Effector memory CD4-positive, alpha-beta T cell (primary cell): ENCODE measurements at places on chromosomes 3 and 15.

DNA sequence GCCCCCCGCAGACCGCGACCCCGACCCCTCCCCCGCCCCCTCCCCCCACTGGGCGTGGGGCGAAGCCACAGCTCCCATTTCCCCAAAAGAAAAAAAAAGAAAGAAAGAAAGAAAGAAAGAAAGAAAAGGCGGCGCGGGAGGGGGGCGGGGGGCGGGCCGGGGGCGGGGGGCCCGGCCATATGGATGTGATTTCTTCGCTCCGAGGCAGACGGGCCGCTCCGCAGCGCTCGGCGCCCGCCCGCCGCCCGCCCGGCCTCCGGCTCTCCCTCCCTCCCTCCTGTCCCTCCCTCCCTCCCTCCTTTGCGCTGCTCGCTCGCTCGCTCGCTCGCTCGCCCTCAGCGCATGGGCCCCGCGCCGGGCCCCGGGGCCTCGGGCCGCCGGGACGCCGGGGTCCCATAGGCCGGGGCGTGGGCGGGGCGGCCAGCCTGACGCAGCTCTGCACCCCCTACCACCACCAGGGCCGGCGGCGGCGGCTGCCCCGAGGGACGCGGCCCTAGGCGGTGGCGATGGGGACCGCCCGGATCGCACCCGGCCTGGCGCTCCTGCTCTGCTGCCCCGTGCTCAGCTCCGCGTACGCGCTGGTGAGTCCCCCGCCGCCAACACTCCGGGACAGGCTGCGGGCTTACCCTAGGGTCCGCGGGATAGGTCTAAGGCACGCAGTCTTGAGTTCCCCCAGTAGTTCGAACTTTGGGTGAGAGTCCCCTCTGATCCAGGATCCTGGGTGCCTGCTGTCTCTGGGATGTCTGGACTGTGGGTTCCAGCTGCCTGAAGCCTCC lies 5.7 kb downstream of the PTH1R start:
- peak overlapping the region; percentile 58 for H3K4me3 ChIP-seq
- H3K36me3 ChIP-seq = no peaks in the 10 kb centered on the region
- H3K27me3 ChIP-seq = peaks cover 34% of the 10 kb centered on the region
- no peak overlapping the region for H3K27ac ChIP-seq
- peaks cover 12% of the 10 kb centered on the region for H3K4me1 ChIP-seq

- peaks cover 6% of the 10 kb centered on the region for H3K4me1 ChIP-seq
- no peak overlapping the region for H3K4me3 ChIP-seq
- no peak overlapping the region for H3K27ac ChIP-seq
- no peak for DNase-seq
- H3K36me3 ChIP-seq = peaks cover 65% of the 10 kb centered on the region
Measured at GRCh38 chr3:39141171-39141995, 12.0 kb downstream of the CSRNP1 start.

GRCh38 chr3:191235331-191236314 lies 36.6 kb downstream of the OSTN start:
- DNase-seq = no peak
- H3K4me3 ChIP-seq = no peak overlapping the region
- no peaks in the 10 kb centered on the region for H3K27me3 ChIP-seq
- no peaks in the 10 kb centered on the region for H3K4me1 ChIP-seq

GRCh38 chr15:90362936-90363212 lies 10.8 kb downstream of the ZNF774 start:
- no peaks in the 10 kb centered on the region for H3K4me1 ChIP-seq
- H3K27me3 ChIP-seq = no peaks in the 10 kb centered on the region
- no peak for DNase-seq
- H3K27ac ChIP-seq = no peak overlapping the region

GRCh38 chr3:32646761-32647160 lies 38.2 kb upstream of the CNOT10 start:
- DNase-seq = no peak
- H3K4me3 ChIP-seq = no peak overlapping the region
- H3K4me1 ChIP-seq = no peaks in the 10 kb centered on the region
- H3K27ac ChIP-seq = no peak overlapping the region
- H3K36me3 ChIP-seq = no peaks in the 10 kb centered on the region

GRCh38 chr15:91874992-91875660 lies 21.6 kb downstream of the SLCO3A1 start:
- peaks cover 6% of the 10 kb centered on the region for H3K36me3 ChIP-seq
- H3K4me1 ChIP-seq = peaks cover 10% of the 10 kb centered on the region
- H3K27ac ChIP-seq = no peak overlapping the region
- H3K4me3 ChIP-seq = no peak overlapping the region
- no peak for DNase-seq

GRCh38 chr3:177463863-177464262 lies 266.6 kb upstream of the TBL1XR1 start:
- DNase-seq = no peak
- no peaks in the 10 kb centered on the region for H3K36me3 ChIP-seq
- H3K27ac ChIP-seq = no peak overlapping the region
- H3K4me1 ChIP-seq = no peaks in the 10 kb centered on the region

GRCh38 chr3:180705619-180706018 lies 26.3 kb upstream of the CCDC39 start:
- DNase-seq = no peak
- H3K27ac ChIP-seq = no peak overlapping the region
- no peak overlapping the region for H3K4me3 ChIP-seq
- no peaks in the 10 kb centered on the region for H3K4me1 ChIP-seq
- H3K27me3 ChIP-seq = peaks cover 5% of the 10 kb centered on the region
- no peaks in the 10 kb centered on the region for H3K36me3 ChIP-seq

GRCh38 chr3:30042274-30042859 lies 564.0 kb upstream of the TGFBR2 start:
- H3K36me3 ChIP-seq = no peaks in the 10 kb centered on the region
- DNase-seq = peak; percentile 28
- H3K27ac ChIP-seq = no peak overlapping the region
- H3K4me1 ChIP-seq = no peaks in the 10 kb centered on the region
- H3K4me3 ChIP-seq = no peak overlapping the region

DNA sequence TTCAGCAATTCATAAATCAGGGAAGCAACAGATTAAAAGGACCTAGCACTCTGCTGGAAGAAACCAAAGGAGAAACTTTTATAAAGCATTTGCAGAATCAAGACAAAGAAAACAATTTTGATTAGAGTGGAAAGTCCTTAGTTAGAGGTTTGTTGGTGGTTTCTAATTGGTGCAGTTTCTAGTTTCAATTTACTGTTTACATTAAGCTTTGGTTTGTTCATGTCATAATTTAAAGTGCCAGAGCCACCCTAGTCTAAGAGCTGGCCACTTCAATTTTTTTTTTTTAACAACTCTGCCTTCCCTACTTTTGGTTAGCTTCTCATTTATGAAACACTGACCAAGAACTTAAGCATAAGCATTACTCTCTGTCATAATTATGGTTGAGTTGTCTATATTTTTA lies 1428.2 kb upstream of the GBE1 start:
- no peaks in the 10 kb centered on the region for H3K4me1 ChIP-seq

DNA sequence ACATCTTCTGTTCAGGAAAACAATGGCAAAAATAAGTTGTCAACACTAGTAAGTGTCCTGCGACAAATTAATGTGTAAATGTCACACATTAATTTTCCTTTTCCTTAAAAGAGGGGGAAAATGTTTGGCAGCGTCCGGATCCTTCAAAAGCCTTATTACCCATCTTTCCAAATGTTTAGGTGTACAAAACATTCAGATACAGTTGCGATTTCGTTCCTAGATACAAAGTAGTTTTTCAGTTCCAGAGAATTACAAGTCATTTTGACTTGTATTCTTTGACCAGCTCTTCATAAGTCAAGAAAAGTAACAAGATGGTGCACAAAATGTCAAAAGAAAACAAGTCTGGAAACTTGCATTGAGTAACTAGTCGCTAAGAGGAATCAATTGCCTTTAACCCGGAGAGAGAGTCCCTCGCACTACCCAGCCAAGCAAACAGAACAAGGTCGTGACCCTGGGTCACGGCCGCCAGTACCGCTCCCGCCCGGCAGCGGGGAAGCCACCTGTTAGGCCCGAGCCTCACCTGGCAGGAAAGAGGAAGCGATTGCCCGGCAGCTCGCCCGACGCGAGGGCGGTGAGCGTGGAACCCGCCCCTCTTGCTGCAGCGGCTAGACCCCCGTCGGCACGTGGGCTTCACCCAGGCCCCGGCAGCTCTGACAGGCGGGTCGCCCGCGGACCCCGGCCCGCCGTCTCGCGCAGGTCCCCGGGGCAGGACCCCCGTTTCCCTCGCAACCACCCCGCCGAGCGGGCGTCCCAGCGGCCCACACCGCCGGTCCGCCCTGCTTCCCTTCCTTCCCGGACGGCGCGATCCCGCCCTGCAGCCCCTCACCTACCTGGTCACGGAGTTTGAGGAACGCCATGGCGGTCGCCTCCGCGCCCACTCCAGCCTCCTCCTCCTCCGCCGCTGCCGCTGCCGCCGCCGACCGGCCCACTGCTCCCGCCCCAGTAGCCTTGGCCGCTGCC lies 61.0 kb upstream of the ANKRD28 start:
- H3K27me3 ChIP-seq = no peaks in the 10 kb centered on the region
- H3K4me1 ChIP-seq = peaks cover 10% of the 10 kb centered on the region
- H3K27ac ChIP-seq = peak overlapping the region; percentile 66
- no peaks in the 10 kb centered on the region for H3K36me3 ChIP-seq
- peak overlapping the region; percentile 80 for H3K4me3 ChIP-seq

DNA sequence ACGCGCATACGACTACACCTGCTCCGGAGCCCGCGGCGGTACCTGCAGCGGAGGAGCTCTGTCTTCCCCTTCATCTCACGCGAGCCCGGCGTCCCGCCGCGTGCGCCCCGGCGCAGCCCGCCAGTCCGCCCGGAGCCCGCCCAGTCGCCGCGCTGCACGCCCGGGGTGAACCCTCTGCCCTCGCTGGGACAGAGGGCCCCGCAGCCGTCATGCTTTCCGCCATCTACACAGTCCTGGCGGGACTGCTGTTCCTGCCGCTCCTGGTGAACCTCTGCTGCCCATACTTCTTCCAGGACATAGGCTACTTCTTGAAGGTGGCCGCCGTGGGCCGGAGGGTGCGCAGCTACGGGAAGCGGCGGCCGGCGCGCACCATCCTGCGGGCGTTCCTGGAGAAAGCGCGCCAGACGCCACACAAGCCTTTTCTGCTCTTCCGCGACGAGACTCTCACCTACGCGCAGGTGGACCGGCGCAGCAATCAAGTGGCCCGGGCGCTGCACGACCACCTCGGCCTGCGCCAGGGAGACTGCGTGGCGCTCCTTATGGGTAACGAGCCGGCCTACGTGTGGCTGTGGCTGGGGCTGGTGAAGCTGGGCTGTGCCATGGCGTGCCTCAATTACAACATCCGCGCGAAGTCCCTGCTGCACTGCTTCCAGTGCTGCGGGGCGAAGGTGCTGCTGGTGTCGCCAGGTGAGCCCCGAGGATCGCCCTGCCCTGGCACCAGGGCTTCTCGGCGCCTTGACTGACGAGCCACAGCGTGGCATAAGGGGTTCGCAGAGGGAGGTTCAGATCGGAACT lies 420 bp downstream of the SLC27A2 start:
- peak overlapping the region; percentile 58 for H3K4me3 ChIP-seq
- H3K4me1 ChIP-seq = peaks cover 3% of the 10 kb centered on the region
- H3K27me3 ChIP-seq = no peaks in the 10 kb centered on the region
- no peaks in the 10 kb centered on the region for H3K36me3 ChIP-seq

DNA sequence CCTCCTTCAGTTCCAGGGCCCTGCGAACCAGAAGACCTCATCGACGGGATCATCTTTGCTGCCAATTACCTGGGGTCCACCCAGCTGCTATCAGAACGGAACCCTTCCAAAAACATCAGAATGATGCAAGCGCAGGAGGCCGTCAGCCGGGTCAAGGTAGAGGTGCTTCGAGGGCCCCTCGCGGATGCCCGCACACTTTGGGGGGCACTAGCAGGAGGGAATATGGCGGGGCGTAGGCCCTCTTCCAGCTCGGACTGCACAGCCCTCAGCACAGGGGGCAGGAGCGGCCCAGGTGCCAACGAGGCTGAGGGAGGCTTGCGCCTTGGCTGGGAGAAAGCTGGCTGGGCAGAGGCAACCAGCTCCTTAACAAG lies 176.6 kb downstream of the NSMCE3 start:
- peaks cover under 1% of the 10 kb centered on the region for H3K36me3 ChIP-seq
- H3K27me3 ChIP-seq = no peaks in the 10 kb centered on the region
- no peaks in the 10 kb centered on the region for H3K4me1 ChIP-seq
- H3K4me3 ChIP-seq = no peak overlapping the region
- no peak overlapping the region for H3K27ac ChIP-seq

DNA sequence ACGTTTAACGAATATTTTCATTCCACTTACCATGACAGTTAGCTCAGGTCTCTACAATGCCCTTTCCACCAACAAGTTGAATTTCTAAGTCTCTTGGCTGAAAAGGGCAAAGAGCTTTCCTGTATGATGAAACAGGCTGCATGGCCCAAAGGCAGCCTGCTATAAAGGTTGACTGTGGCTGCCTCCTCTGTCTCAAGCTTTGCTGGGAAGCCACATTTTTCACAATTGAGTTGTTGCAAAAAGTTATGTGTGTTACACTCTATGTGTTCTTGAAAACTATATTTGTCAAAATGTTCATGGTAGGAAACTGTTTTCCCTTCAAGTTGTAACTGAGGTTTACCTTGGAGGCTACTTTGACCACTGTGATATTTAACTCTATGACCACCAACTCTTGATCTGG lies 49.5 kb downstream of the DZIP1L start:
- no peak overlapping the region for H3K4me3 ChIP-seq
- no peak for DNase-seq
- no peaks in the 10 kb centered on the region for H3K27me3 ChIP-seq

GRCh38 chr3:42166662-42167300 lies 75.6 kb downstream of the TRAK1 start:
- no peak overlapping the region for H3K4me3 ChIP-seq
- H3K36me3 ChIP-seq = no peaks in the 10 kb centered on the region
- no peaks in the 10 kb centered on the region for H3K4me1 ChIP-seq
- no peak overlapping the region for H3K27ac ChIP-seq
- H3K27me3 ChIP-seq = no peaks in the 10 kb centered on the region

DNA sequence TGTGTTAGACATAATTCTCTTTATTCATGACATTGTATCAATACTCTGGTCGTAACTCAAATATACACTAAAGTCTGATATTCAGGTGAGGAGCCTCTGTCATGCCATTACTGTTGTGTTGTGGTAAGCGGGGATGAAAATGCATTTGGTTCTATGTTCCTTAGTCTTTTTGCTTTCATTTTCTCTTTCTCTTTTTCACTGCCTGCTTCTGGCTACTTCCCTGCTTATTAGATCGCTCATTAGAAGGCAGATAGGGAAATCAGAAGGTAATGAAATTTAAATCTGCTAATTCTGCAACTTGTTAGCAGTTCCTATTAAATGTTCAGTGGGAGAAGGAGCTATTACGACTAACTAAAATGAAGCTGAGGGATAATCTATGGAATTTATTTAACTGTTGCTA lies 345.0 kb downstream of the GRM7 start:
- H3K36me3 ChIP-seq = no peaks in the 10 kb centered on the region
- no peak overlapping the region for H3K27ac ChIP-seq
- DNase-seq = no peak

DNA sequence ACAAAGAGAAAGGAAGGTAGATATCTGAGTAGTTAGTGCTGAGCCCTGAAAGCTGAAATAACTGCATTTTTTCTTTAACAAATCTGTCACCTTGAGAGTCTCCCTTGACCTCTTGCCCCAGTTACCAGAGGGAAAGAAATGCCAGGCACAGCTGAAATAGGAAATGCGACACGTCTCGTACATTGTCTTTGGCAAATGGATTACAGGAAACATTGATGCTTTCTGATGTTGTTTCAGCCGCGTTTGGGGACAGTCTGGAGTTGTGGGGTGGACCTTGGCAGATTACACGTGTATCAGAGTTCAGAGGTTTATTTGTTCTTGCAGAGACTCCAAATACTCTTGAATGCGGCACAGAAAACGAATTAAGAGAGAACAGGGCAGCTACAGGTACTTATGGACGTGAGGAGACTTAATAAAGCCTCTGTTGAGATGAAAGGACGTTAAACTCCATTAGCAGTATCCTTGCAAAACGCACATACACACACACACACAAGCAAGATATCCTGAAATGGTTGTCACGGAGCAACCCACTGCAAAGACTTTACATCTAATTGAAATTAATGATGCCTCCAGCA lies 272.8 kb upstream of the RORA start:
- no peak overlapping the region for H3K4me3 ChIP-seq
- DNase-seq = no peak
- H3K36me3 ChIP-seq = no peaks in the 10 kb centered on the region
